ENCODE measurements at places on chromosomes 5 and 9. TPM values are rescaled to one million over a fixed set of nuclear protein-coding genes. Genes with fewer than 3 reads are reported as not detected.

The WDR38 gene
- total RNA-seq = not detected

The GALNT12 gene
- total RNA-seq = 1.4 TPM

The IRX1 gene
- not detected for total RNA-seq

The SH3TC2 gene
- 9.0 TPM for total RNA-seq
